ENCODE measurements at places on chromosomes 12 and 14. TPM values are rescaled to one million over a fixed set of nuclear protein-coding genes. Genes with fewer than 3 reads are reported as not detected.

Gene RPS29
- 11,620 TPM for polyA plus RNA-seq

Gene ANO2
- 2.1 TPM for polyA plus RNA-seq

Gene SLC15A4
- polyA plus RNA-seq: 22.7 TPM

Gene SYCP3
- polyA plus RNA-seq: 0.48 TPM

Gene SGPP1
- 18.5 TPM for polyA plus RNA-seq

Gene C1RL
- 19.1 TPM for polyA plus RNA-seq

Gene NKX2-1
- not detected for polyA plus RNA-seq

Gene CD163
- 55.4 TPM for polyA plus RNA-seq

Gene RTN1
- polyA plus RNA-seq: 17.6 TPM

Gene BDKRB1
- not detected for polyA plus RNA-seq

Gene WNT1
- 0.06 TPM for polyA plus RNA-seq

Gene AMN1
- polyA plus RNA-seq: 18.1 TPM

Gene MRPL42
- 17.9 TPM for polyA plus RNA-seq

Gene SLC25A47
- 0.03 TPM for polyA plus RNA-seq

Gene CCDC198
- not detected for polyA plus RNA-seq

Gene RDH5
- polyA plus RNA-seq: 12.1 TPM

Gene NRL
- polyA plus RNA-seq: 4.7 TPM

Gene TNFAIP2
- polyA plus RNA-seq: 410 TPM

Gene ERGIC2
- 26.6 TPM for polyA plus RNA-seq

Gene AMHR2
- polyA plus RNA-seq: 1.2 TPM

Gene CLECL1
- 103 TPM for polyA plus RNA-seq

Gene SERPINA9
- polyA plus RNA-seq: 8.9 TPM

Gene ASCL1
- polyA plus RNA-seq: not detected

Gene APOF
- polyA plus RNA-seq: not detected

Gene CLEC1B
- 1.1 TPM for polyA plus RNA-seq

Gene BDKRB2
- polyA plus RNA-seq: 0.11 TPM

Gene ENDOU
- 0.13 TPM for polyA plus RNA-seq

Gene OSGEP
- polyA plus RNA-seq: 78.7 TPM

Gene ADGRD1
- 1.5 TPM for polyA plus RNA-seq

Gene KRT73
- polyA plus RNA-seq: 0.04 TPM

Gene HDAC7
- polyA plus RNA-seq: 76.7 TPM

Gene FSCB
- polyA plus RNA-seq: not detected

Gene REP15
- 1.1 TPM for polyA plus RNA-seq

Gene METAP2
- 29.8 TPM for polyA plus RNA-seq

Gene KRT82
- polyA plus RNA-seq: 0.04 TPM
